ENCODE measurements at places on chromosomes 12 and 14. TPM values are rescaled to one million over a fixed set of nuclear protein-coding genes. Genes with fewer than 3 reads are reported as not detected.

DNA sequence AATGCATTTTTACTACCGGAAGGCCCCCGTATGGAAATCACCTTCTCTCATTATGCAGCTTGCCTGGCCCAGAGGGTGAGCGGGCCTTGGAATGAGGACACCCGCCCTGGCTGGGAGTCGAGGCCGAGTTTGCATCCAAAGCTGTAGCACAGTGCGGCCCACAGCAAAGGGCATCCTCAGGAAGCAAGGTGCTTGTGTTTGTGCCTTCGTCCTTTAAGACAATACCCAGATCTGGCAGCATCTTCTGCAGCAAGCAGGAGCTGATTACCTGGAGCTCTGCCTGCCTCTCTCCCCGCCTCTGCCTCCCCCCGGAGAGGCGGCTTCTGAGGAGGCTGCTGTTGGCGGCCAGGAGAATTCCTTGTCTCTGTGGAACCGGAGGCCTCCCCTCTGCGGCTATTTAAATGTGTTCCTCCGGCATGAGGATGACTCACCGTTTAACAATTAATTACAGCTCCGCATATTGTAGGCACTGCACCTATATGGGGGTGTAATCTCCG lies 145.3 kb downstream of the CACNA1C start:
- peaks cover 16% of the 10 kb centered on the region for H3K4me1 ChIP-seq
- H3K4me3 ChIP-seq: no peak overlapping the region
- H3K27me3 ChIP-seq: no peaks in the 10 kb centered on the region

Gene STAB2
- total RNA-seq: not detected

Gene LRRK2
- 0.03 TPM for total RNA-seq

Gene SMAGP
- 19.0 TPM for total RNA-seq

DNA sequence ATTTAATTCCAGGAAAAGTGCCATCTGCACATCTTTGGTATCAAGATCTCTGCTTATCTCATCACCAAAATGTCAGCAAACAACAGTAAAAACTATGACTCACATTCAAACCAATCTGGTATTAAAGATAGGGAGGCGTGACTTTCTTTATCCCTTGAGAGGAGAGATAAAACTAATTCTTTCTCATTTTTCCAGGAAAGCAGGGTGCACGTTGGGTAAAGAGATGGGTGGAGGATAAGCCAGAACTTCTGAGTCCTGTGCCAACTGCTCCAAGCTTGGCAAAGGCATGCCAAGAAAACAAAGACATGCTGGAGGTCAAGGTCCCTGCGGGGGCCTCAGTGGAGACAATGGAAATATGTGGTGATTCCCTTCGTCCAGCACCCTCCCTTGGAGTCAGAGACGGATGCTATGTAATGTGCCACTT lies 225.8 kb upstream of the PLXNC1 start:
- DNase-seq: no peak
- no peaks in the 10 kb centered on the region for H3K36me3 ChIP-seq
- no peak overlapping the region for H3K4me3 ChIP-seq

DNA sequence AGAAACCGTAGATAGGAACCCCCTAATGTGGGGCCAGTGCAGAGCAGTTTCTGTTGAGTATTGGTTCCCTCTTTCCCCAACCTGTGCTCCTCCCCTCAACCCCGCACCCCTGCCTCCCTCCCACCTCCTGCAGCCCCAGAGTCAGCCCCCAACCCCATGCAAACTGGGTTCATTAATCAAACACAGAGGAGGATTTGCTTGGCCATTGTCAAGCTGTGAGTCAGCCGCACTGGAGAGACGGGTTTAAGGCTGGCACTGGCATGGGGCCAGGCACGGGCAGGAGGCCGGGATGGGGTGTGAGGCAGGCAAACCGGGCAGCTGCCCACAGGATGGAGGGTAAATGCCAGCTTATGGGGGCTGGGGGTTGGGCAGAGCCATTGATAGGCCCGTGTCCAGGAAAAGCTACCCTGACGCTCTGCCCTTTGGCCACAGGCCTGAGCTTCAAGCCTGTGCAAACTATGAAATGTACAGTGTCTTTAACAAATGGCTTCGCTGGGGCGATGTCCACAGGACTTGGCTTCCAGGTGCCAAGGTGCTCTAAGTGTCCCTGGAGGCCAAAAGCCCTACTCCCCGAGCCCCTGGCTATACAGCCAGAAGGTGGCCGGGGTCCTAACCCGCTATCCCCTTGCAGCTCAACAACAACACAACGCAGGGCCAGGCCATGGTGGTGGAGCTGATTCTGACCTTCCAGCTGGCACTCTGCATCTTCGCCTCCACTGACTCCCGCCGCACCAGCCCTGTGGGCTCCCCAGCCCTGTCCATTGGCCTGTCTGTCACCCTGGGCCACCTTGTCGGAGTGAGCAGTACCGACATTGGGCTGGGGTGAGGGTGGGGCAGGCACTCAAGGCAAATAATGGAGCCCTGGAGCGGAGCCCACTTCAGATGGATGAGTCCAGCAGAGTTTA lies 1.4 kb downstream of the AQP5 start:
- peaks cover 92% of the 10 kb centered on the region for H3K27me3 ChIP-seq
- peaks cover 28% of the 10 kb centered on the region for H3K4me1 ChIP-seq
- H3K4me3 ChIP-seq: no peak overlapping the region
- H3K27ac ChIP-seq: no peak overlapping the region
- no peaks in the 10 kb centered on the region for H3K36me3 ChIP-seq
- peak; percentile 63 for DNase-seq

- no peaks in the 10 kb centered on the region for H3K36me3 ChIP-seq
- no peak overlapping the region for H3K27ac ChIP-seq
- H3K4me1 ChIP-seq: no peaks in the 10 kb centered on the region
- DNase-seq: no peak
These were observed 43.6 kb downstream of the SYNE3 start for GRCh38 chr14:95472819-95473251.

DNA sequence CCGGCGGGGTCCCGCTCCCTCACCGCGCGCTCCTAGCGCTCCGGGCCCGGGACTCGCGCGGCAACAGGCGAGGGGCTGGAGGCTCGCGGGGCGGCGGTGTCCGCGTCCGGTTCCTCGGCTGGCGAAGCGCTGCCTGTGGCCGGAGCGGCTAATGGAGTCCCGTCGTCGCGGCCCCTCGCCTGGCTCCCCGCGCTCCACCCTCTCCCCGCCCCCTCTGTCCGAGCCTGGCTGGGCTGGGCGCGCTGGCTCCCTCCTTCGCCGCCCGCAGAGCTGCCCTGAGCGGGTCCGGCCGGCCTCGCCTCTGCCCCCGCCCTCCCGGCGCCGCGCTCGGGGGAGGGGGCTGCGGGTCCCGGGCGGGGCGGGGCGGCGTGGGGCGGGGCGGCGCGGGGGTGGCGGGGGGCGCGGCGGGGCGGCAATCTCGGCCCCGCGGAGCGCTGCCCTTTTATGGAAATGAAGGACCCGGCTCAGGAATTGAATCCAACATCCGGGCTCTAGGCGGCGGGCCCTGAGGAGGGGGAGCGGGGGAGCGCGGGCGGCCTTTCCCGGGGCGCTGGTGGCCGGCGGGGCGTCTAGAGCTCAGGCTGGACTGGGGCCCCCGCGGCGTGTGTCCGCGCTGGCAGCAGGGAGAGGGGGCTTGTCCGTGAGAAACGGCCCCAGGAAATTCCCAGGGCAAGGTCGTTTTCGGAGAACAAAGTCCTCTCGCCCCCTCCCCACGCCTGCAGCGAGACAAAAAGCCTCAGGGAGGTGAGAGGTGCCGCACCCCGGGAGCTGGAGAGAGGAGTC lies at the start of gene FERMT2:
FERMT2 (minus strand) TSS at position 153 of the 783 bp plus-strand sequence. CDS start 482 bp downstream, outside the sequence.
- DNase-seq: peak; percentile 97
- peaks cover 43% of the 10 kb centered on the region for H3K4me1 ChIP-seq
- H3K36me3 ChIP-seq: no peaks in the 10 kb centered on the region
- H3K27ac ChIP-seq: peak within 1 kb of the TSS; percentile 98
- H3K27me3 ChIP-seq: no peaks in the 10 kb centered on the region

Gene SRRM4
- total RNA-seq: 0.34 TPM

Measured in neural progenitor cell (in vitro differentiated cells).